ENCODE measurements at places on chromosomes 6 and 20.

DNA sequence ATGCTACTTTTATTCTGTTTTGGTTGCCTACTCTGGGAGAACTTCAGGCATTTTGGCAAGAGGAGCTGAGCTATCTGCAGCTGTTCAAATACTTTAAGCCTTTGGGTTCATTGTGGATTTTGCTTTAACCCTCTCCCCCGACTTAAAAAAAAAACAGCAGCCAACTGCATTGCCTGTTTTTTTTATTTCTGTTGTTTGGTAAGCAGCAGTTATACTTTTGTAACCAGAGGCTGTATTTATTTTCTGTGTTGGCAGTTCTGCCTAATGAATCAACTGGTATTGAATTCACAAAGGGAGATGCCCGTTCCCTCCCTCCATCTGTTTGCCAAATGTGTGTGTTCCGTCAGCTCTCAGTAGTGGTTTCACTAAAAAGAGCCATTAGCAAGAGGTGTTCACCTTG lies 484.0 kb downstream of the UTRN start:
- no peak for DNase-seq

GRCh38 chr6:167806061-167806700 lies 20.5 kb upstream of the AFDN start:
- DNase-seq: no peak

DNA sequence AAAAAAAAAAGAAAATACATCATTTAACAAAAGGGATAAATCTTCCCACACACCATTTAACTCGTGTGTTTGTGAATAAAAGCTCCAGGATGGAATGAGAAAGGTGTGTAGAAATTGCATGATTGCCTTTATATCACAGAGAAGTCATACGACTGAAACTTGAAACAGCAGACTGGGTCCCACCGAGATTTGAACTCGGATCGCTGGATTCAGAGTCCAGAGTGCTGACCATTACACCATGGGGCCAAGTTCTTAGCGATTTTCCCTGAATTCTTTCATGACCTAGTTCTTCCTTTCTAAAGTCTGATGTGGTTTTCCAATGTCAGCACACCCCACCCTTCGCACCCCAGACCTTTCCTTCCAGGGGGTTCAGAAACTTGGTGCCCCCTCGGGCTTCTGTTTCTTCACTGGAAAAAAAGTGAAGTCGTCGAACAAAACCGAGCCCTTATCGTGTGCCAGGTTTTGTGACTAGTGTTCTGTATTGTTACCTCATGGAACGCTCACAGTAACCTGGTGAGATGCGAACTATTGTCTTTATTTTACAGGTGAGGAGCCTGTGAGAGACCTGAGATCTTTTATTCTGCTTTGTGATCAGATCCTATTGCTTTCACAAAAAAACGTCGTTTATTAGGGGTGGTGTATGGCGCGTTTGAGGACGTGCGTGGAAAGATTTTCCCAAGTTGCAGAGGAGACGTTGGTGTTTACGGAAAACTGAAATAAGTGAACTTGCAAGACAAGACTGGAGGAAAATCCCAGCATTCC lies 120.8 kb downstream of the OR2B2 start:
- no peak for DNase-seq

DNA sequence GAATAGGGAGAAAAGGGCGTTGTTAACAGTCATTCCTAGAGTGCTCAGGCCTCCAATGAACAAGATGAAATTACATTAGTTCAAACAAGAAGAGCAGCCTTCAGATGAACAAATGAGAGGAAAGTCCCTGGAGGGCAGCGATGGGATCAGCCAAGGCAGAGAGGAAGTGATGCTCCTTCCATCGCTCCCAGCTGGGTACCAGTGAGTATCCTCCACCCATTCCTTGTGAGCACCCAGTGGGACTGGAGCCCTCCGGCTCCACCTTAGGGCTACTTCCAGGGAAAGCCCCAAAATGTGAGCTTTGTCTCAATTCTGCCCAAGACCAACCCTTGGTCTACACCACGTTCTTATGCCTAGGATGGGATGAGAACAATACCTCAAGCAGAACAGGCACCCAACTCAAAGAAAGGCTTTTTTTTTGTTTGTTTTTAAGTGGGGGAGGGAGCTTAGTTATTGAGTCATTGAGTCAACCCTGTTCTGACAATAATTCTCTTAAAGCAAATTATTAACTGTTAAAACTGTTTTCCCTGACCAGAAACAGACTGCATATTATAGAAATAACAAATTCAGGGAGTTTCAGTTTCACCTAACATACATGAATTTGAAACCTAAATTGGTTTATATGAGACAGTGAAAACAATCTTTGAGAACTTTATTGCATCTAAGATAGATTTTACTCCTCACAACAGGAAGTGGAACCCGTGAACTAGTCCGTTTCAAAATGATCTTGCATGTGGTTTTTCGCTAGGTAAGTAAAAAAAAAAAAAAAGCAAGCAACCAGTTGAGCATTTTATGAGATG lies 106.9 kb downstream of the IPCEF1 start:
- no peak for DNase-seq

GRCh38 chr20:2775139-2775538 lies 25.3 kb downstream of the CPXM1 start:
- DNase-seq: no peak

DNA sequence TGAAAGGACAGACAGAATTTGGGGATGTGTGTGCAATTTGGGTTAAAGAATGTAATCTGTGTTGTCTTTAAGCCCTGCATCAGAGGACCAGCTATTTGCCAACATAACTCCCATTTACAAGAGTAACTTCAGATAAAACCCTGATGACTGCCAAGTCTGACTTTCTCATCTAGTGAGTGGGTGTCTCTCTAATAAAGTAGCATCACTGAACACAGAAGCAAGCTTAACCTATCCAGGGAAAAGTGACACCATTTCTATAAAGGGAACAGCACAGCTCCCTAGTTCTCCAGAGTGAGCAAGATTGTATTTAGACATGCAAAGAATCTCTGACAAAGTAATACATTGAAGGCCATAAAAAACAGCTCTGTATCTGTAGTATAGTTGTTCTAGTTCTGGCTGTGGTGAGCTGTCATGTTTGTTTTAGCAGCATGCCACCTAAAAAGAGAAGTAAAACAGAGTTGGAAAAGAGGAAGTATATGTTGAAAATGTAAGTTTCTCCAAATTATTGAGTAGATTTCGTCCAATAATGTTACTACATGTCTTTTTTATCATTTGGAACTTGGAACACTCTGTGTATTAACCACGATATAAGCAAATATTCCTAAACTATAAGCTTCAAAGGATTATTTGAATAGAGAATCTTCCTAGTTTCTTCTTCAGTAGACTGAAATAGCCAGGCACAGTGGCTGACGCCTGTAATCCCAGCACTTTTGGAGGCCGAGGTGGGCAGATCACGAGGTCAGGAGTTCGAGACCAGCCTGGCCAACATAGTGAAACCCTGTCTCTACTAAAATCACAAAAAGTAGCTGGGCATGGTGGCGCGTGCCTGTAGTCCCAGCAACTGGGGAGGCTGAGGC lies 8.8 kb upstream of the PIM1 start:
- no peak for DNase-seq

DNA sequence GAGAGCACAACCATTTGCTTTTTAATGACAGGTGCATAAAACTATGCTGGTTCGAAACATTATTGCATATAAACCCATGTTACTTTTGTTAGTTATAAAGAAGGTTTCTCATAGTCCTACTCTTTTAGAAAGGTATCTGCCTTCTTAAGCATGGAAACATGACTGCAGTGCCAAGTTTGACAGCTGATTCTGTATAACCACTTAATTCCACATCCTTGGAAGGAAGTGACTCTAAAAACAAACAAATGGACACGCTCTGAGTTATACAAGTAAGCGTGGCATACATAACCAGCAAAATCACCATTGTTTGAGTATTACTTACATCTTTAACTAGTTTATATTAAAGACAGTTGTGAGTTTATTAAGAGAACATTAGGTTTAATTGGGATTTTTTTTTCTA lies 125.0 kb upstream of the HDGFL1 start:
- no peak for DNase-seq

DNA sequence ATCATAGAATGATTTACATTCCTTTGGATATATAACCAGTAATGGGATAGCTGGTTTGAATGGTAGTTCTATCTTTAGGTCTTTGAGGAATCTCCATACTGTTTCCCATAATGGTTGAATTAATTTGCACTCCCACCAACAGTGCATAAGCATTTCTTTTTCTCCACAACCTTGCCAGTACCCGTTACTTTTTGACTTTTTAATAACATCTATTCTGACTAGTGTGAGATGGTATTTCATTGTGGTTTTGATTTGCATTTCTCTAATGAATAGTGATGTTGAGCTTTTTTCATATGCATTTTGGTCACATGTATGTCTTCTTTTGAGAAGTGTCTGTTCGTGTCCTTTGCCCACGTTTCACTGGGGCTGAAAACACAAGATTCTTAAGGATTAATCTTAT lies 107.3 kb downstream of the TINAG start:
- DNase-seq: no peak

DNA sequence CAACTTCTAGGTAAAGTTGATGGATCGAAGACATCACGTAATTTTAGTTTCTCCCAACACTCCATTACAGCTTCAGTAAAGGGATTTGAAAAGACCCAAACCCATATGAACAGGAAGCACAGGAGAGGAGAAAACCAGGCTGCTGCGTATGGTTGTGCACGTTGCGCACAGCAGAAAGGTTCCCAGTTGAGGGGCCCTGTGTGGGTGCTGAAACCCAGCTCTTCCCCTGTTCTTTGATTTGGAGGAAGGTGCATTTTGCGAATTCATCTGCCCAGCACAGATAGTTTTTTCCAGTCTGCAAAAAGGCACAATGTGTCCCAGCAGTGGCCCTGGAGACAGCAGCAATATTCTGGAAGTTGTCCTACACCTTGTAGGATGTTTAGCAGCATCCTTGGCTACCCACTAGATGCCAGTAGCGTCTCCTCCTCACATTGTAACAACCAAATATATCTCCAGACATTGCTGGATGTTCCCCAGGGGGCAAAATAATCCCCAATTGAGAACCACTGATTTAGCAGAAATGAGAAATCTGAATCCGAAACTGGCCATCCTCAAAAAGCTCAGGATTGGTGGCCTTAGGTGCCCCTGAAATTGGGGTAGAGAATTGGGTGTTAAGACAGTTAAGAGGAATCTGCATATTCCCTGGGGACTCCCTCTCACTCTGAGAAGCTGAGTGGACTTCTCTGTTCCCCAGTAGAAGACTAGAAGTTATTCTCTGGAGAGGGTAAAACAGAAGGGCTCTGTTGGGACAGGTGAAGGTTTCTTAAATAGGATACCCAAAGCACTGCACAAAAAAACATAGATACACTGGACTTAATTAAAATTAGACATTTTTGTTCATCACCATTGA lies 12.2 kb downstream of the SUN5 start:
- DNase-seq: no peak

Measured in stimulated activated CD8-positive, alpha-beta memory T cell treated with anti-CD3 and anti-CD28 coated beads, Interleukin-4, amount 100 ng/mL, for 4 hours (primary cell).